Activated CD4-positive, alpha-beta T cell treated with anti-CD3 and anti-CD28 coated beads, Interleukin-2, amount 50 U/mL, for 1 hour (primary cell): ENCODE measurements at places on chromosomes 6 and 20.

DNA sequence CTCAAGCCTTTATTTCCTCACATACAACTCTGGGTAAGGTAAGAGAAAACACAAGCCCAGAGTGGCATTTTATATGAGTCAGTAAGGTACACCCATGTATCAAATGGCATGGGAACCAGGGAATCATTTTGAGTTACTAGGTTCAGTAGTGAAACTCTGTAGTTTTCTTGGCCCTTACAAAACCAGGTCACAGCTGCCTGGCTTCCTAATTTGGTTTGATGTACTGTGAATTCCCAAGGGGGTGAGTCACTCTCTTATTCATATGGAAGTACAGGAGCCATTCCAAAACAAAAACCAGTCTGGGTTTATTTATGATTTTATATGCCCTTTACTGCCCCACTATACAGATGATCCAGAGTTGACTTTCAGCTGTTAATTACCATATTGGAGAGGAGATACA is 70.7 kb downstream of the PDE7B start:
- DNase-seq: no peak

DNA sequence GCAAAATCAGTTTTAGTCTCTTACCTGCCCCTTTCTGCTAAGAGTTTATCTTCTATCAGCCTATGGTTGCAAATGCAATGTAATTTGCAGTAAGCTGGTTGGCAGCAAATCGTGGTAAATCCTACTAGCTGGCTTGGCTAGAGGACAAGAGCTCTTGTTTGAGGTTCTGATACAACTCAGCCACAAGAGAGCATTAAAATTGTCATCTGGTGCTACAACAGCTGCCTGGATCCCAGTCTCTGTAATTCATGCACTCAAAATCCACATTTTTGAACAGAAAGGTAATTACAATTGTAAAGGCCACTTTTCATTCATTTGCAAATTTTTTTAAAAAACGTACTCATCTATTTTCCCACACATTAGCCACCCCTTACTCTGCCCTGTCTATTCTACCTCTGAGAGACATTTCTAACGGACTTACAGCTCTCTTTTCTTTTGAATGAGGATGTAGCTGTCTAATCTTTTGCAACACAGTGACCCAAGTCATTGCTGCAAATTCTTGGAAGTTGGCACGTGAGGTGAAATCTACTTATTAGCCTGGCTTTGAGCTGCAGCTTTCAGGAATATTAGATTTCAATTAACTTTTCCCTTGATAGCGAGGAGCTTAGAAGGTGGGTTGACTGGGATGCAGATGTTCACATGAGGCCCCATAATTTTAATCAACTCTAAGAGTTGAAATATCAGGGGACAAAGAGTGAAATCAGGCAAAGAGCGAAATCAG is 54.0 kb upstream of the FAM184A start:
- DNase-seq: no peak

DNA sequence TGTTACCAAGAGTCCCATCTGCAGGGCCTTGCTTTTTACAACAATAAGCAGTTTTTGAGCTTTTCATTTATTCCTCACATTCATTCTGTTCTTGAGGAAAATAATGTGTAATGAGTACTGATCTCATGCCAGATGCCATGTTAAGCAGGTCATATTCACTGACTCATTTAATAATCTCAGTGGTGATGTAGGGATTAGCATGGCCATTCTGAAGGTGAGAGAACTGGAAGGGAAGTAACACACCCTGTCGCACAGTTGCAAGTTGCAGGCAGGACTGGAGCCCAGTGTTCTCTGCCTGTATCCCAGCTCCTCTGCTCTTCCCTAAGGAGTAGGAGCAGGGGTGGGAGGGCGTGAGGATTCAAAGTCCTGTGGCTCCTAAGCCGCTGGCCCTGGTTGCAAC is 5.6 kb downstream of the PCIF1 start:
- DNase-seq: no peak

- peak; percentile 58 for DNase-seq
These were observed 25.3 kb upstream of the TOP1 start for GRCh38 chr20:41003143-41003935.

- no peak for DNase-seq
These were observed 64.8 kb downstream of the HCRTR2 start for GRCh38 chr6:55239099-55239498.

DNA sequence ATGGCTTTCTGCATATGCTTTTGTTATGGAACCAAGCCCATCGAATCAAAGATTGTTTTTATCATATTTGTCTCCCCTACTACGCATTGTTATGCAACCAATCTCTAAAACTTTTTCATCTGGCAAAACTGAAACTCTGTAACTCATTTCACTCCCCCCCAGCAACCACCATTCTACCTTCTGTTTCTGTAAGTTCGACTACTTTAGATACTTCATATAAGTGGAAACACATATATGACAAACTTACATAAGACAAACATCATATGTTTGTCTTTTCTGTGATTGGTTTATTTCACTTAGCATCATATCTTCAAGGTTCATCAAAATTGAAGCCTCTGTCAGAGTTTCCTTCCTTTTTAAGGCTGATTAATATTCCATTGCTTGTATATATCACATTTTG is 34.8 kb downstream of the CEP57L1 start:
- no peak for DNase-seq

DNA sequence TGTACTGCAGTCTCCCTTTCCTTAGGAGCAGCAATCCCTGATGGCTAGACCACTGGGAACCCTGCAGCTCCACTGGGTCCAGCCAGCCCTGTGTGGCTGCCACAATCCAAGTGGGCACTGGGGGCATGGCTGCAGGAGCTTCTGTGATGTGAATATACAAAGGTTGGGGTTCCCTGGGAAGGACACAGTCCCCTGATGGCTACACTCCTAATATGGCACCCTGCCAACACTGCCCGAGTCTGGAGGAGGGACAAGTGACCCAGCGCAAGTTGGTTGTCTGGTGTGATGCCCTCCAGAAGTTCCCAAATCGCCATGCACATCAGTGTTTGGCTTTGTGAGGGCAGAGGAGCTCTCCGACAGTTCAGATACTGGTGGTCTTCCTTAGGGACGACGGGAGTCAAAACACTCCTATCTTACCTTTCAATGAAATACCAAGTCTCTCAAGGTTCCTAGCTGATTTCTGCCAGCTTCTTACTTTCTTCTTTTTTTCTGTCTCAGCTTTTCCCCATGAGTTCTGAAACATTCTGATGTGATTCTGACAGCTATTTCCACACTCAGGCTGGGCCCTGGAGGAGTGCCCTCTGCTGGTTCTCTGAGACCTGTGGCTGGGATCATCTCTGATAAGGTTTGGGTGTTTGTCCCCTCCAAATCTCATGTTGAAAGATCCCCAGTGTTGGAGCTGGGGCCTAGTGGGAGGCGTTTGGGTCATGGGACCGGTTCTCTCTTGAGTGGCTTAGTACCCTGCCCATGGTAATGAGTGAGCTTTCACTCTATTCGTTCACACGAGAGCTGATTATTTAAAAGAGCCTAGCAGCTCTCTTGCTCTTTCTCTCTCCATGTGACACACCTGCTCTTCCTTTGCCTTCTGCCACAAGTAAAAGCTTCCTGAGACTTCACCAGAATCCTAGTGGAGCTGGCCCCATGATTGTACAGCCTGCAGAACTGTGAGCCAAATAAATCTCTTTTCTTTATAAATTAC is 15.5 kb upstream of the ZFP57 start:
- DNase-seq: no peak
